ENCODE measurements at places on chromosomes 12 and 14.

DNA sequence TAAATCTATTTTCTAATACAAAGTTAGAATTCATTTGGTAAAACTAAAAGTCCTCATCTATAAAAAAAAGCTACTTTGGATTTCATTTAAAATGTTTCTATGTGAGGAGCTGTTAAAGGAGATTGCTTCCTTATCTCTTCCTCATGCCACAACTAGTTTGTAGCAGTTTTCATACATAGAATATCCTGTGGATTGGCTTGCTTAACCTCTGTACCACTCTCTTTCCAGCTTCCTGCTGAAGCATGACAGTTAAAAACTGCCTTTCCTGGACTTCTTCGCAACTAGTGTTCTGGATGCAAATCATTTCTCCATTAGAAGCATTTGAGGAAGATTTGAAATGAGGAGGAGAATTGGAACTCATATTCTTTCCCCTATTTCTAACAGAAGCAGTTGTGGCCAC is 49.6 kb downstream of the ST8SIA1 start:
- DNase-seq, result no peak

DNA sequence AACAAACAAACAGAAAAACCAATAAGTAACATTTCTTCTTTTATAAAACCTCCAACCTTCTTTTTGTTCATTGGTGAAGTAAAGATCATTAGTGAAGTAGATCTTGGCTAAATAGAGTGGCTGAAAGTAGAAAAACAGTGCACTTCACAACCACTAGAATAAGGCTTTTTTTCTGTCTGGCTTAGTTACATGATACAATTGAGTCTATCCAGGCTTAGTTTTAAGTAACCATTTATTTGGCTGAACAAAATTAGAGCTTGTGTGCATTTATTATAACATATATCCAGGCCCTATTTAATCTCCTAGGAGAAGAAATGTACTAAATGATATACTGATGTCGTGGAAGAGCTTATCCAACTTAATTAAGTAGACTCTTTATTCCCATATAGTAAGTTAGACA is 65.8 kb upstream of the STK38L start:
- DNase-seq, result no peak

- no peak for DNase-seq
Observed at GRCh38 chr12:110344657-110345056, 58.9 kb downstream of the ANAPC7 start.

DNA sequence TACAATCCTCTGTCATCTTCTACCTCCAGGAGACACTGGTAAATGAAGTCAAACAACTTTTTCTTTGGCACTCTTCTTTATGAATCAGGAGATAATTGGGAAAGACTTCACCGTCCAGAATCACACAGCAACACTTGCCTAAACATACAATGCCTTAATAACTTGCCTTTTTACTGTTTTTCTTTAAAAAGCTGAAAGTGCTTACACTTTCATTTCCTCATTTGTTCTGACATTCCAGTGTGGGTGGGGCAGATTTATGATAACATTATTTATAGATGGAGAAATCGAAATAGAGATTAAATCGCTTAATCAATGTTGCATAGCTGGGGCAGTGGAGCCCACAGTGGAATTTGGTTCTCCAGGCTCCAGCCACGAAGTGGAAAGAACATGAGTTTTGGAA is 2.8 kb upstream of the FRS2 start:
- DNase-seq, result no peak
